Natural killer cell treated with Interleukin-12 subunit alpha and Interleukin-12 subunit beta and Interleukin-15 and Interleukin-18, amount 100 ng/mL, for 72 hours (primary cell): ENCODE measurements at places on chromosomes 2 and 18.

GRCh38 chr18:8450898-8451665 lies 158.2 kb upstream of the RAB12 start:
- DNase-seq, result no peak

DNA sequence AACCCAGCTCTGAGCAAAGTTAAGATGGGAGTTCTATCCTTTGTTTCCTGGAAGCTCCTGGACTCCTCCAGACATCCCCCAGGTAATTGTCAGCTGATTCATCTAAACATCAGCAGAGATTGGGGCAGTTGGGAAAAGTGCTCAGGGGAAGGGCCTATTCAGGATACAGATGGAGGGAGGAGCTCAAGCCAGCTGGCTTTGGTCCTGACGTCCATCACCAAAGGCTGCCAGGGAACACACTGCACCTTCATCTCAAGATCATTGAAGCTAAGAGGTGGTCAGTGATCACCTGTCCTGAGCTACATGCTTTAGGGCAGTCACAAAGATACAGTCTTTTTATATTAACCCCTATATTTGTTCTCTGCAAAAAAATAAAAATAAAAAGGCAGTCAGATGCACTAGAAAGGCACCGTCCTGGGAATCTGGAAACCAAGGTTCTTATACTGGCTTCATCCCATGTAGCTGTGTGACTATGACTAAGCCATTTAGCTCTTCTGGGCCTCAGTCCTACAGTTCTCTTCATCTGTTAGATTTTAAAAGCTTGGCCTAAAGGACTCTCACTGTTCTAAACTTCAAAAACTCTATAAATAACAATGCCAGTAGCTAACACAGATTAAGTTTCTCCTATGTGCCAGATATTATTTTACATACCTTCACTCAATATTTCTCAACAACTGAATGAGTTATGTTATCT lies 446.5 kb downstream of the BCL11A start:
- DNase-seq, result no peak

GRCh38 chr2:121400201-121400600 lies 115.2 kb upstream of the TFCP2L1 start:
- no peak for DNase-seq

GRCh38 chr18:8036551-8036950 lies 469.4 kb downstream of the PTPRM start:
- DNase-seq, result no peak

DNA sequence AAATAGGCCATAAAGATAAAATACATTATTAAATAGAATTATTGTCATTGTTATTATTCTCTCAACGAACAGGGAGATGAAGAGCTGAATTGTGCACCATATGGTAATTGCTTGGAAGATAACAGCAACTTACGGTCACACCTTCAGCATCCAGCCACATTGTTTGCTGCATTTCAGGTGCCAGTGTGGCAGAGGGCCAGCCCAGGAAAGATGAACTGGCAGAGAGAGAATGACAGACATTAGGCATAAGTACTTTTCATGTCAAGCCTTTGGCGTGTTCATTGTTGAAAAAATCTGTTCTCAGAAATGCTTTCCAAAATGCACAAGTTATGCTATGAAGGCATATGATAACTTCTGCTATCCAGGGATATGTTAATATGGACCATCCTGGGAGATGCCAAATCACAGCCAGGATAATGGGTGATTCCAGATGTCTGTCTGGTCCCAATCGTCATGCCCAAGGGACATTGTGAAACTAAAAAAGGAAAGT lies 748.6 kb upstream of the PIK3C3 start:
- DNase-seq, result no peak

DNA sequence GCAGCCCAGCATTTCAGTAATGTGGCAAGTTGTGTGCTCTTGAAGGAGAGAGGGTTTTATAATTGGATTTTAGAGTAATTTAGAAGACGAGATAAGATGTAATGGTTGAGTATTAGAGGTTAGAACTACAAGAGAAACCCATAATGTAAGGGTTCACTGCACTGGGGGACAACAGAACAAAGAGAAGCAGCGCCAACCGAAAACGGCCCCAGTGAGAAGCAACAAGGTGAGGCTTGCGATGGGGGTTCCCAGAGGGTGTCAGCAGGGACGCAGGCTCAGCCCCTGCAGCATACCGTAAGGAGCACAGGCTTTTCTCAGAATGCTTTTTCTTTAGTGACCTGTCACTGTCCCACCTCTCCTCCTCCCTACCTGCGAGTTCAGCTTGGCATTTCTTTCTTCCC lies 183.9 kb upstream of the ETAA1 start:
- no peak for DNase-seq

DNA sequence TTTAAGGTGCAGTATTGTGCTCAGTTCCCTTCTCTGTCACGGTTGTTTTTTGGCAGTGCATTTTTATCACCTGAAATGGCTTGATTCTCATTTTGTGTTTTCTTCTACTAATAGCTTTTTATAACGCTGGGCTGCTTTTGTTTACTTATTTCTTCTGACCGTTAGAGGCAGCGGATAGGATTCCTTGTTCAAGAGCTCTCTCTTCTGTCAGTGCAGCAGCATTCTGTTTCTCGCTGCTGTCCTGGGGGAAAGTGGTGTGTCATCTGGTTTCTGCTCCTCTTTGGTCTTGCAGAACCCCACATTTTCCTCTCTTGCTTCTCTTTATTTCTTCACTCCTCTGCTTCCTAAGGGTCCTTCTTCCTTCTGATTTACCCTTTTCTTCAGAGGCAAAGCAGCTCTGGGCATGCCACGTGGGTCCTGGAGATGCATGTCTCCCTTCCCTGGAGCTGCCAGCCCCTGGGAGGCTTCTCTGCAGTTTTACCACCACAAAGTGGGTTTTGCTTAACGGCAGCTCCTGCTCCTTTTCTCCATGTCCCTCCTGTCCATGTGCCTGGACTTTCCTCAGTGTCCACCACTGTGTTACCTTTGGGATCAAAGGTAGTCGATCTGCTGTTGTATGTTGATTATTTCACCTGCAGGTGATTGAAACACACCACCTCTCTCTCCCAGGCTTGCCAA lies 47.3 kb upstream of the SNTG2 start:
- DNase-seq, result no peak

- DNase-seq, result no peak
Observed at GRCh38 chr18:48003426-48004349, 73.2 kb upstream of the SMAD2 start.

DNA sequence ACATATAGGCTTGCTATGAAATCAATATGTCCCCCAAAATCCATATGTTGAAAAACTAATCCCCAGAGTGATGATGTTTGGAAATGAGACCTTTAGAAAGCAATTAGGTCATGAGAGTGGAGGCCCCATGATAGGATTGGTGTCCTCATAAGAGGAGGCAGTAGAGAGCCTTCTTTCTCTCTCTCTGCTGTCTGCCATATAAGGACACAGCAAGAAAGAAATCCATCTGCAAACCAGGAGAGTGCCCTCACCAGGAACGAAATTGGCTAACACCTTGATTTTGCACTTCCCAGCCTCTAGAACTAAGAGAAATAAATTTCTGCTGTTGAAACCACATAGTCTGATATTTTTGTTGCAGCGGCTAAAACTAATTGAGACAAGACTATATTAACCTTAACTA lies 89.5 kb downstream of the NBAS start:
- no peak for DNase-seq

GRCh38 chr2:1626271-1626681 lies 118.0 kb downstream of the PXDN start:
- DNase-seq, result no peak

DNA sequence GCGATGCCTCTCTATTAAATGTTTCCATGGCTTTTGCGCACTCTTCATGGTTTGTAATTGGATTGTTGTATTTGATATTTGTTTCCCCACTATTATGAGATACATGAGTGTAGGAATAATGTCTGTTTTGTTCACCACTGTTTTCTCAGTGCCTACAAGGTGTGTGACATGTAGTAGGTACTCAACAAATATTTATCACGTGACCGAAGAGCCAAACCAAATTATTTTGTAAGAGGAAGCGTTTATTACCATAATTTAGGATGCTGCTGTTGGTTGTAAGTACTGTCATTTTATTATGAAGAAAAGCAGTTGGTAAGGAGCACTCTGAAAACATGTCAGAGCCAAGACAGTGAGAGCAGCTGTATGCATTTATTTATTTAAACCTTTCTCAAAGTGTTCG lies 32.2 kb upstream of the CTLA4 start:
- no peak for DNase-seq
